ENCODE measurements at places on chromosomes 1 and 21.

GRCh38 chr1:94115254-94115899 is 5.6 kb downstream of the ABCA4 start:
- no peak for DNase-seq

- DNase-seq: no peak
Measured at GRCh38 chr1:116909512-116910378, at the start of gene PTGFRN. PTGFRN (plus strand) TSS chr1:116909916; CDS start chr1:116910204, 288 bp downstream.

DNA sequence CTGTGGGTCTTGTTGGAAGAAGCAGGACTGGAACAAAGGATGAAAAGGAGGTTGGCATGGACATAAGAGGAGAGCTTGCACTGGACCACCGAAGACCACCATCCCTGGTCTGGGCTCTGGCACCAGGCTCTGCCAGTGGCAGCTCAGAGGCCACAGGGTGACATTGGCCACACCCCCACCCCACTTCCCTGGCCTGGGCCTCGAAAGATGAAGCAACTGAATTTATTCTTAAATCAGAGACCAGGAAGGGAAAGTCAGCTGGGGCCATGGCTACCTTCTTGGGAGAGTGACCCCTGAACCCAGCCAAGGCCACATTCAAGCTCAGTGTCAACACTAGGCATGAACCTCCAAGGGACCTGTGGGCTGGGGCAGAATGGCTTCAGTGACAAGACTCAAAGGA is 4.0 kb downstream of the KLHDC7A start:
- DNase-seq: no peak

DNA sequence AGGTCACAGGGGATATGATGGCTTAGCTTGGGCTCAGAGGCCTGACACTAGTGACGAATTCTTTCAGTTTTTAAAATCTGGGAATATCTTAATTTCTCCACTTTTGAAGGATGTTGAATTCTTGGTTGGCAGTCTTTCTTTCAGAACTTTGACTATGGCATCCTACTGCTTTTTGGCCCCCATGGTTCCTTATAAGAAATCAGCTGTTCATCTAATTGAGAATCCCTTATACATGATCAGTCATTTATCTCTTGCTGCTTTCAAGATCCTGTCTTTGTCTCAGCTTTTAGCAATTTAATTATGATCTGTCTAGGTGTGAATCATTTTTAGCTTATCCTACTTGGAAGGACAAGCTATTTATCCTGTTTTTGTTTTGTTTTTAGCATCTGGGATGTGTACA is 31.2 kb upstream of the F3 start:
- no peak for DNase-seq

DNA sequence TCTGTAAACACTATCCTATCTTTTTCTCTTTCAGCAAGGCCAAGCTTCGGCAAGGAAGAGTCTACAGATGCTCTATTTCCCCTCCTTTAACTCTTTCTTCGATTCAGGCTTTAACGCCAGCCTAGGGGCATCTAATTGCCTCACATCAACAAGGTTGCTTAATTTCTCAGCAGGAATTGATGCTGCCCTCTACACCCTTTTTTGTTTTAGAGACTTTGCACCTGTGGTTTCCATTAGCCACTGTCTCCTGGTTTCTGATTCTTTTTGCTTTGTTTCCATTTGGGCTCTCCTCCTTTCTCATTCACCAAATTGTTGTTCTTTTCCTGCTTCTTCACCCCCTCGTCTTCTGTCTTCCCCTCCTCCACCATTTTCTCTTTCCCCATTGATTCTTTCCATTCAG is 202.4 kb upstream of the HMCN1 start:
- DNase-seq: no peak

- DNase-seq: no peak
Measured at GRCh38 chr1:39832294-39832693, 43.6 kb upstream of the BMP8B start.

DNA sequence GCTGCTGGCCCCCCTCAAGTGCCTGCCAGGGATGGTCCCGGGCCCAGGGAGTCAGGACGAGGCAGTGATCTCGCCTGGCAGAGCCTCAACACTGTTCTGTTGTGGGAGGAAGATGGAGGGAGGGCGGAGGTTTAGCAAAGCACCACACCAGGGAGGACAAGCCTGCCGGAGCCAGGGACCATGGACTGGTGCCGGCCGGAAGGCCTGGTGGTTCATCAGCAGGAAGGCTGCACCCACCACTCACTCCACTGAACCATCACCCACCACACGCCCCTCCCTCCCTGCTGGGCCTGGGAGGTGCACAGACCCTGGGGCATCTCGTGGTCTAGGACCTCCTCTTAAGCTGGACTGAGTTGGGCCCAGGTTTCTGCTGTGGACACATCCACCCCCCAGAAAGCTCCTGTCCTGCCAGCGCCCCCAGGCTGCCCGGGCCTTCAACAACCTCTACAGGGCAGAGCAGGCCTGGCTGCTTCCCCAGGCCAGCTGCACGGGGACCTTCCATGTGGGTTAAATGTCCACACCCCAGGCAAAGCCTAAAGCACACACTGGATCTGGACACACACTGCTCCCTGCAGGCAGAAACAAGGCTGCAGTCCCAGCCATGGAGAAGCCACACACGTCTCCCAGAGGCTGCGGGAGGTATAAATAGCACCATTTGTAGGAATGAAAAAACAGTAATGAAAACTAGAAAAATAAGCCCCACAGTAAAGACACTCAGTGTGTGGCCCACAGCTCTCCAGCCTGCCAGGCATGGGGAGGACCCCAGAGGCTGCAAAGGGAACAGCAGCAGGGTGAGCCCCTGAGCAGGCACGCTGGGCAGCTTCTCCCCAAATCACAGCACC is 10.4 kb upstream of the TMEM240 start:
- DNase-seq: no peak

All from T-helper 22 cell (primary cell).